HAP-1 (cell line): ENCODE measurements at places on chromosomes 1 and 21.
A peak's percentile ranks its signal among the peaks of the same experiment; 100 is the strongest.

- no peak for DNase-seq
These were observed 9.6 kb downstream of the TRIM11 start for GRCh38 chr1:228396770-228397662.

DNA sequence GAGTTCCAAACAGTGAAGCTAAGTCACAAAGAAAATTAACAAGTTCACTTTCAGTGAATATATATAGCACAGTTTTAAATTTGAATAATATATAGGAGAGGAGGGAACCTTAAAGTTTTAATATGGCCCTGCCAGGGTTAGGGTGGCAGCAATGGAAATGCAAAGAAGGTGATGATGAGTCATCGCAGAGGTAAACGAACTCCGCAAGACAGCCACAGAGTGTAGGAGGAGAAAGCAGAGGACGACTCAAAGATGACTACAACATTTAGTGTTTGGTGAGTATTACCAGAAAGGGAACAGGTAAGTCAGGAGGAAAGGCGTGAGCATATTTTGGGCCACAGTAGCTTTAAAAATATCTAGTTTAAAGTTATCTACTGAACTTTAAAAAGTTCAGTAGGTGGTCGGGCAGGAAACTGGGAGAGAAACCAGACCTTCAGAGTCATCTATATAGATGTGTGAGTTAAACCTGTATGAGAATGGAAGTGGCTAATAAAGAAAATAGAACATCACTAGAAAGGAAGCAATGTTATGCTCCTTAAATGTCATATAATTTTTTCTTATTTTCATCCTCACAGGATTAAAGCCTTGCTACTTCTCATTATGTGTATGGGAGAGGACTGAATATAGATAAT lies 75.7 kb downstream of the UCHL5 start:
- DNase-seq = peak; percentile 19

DNA sequence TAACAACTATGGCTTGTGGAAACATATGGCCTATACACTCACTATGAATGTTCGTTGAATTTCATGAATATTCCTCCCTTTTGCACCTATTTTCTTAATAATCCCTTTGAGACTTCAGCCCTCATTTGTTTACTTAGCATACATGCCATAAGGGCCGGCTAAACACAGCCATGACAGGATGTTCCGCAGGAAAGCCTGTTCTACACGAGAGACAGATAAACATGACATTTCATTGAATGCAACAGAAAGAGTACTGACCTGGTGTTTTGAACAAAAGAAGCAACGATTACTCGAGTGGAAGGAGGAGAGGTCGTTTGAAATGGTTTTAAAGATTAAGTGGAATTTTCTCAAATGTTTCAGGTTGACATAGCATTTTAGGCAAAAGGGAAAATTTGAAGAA lies 459.5 kb upstream of the CXADR start:
- DNase-seq = no peak

DNA sequence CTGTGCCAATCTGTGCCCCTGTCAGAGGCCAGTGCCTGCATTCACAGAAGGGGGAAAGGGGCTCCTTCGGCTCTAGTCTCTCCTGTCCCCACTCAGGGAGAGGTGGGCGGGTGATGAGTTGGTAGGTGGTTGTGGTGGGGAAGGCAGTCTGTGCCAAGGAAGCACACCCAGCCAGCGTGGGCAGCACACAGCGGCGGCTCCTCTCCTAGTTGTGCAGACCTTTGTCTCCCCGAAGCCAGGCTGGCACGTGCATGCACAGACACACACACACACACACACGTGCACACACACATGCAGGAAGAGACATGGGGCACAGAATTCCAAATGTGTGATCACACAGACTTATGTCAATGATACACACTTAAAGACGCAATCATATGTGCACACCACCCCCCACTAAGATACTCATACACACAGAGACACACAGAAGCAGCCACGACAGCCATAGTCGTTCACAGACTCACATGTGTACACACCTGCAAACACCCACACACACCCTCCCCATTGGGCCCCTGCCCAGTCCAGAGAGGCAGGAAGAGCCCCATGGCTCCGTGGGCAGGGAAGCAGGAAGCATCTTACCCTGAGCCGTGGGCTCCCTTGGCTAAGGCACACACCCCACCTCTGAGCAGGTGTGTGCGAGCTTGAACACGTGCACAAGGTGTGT lies 16.4 kb downstream of the RIMS3 start:
- no peak for DNase-seq

- DNase-seq = no peak
These were observed 180.2 kb upstream of the MAP1LC3C start for GRCh38 chr1:242178924-242179708.

GRCh38 chr1:212507369-212507768 lies 74.6 kb downstream of the NENF start:
- no peak for DNase-seq

DNA sequence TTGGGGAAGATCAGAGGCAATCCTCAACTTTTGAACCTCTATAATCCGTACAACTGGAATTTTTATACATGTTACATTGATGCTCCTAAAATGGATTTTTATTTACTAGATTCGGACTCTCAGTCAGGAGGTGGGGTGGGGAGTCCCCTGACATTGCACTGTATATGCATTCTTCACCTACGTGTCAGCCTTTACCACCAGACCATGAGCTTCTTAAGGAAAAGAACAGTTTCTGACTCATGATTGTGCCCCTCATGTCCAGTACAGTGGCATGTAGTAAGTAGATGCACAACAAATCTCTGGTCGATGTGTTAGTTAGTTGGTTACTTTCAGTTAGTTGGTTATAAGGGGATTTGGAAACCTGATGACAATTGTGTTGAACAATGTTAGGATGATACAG lies 15.4 kb downstream of the LPAR3 start:
- DNase-seq = no peak

- no peak for DNase-seq
These were observed 123.2 kb downstream of the DPYD start for GRCh38 chr1:97797403-97798183.

GRCh38 chr1:71521655-71522264 lies 440.9 kb upstream of the ZRANB2 start:
- peak; percentile 28 for DNase-seq

DNA sequence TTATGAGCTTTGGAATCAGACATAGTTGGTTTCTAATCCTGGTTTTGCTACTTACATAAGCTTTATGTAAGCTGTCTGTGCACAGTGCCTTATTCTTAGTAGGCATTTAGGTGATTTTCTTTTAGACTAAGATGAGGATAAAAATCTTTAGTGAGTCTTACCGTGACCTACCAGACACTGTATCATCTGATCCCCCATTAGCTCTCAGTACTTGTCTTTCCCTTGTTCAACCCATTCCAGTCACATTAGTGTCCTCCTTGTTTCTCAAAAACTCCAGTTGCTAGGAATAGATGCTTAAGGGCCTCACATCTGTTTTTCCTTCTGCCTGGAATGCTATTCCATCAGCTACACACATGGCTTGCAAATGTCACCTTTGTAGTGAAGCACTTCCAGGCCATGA lies 18.8 kb downstream of the PPP1R12B start:
- no peak for DNase-seq

DNA sequence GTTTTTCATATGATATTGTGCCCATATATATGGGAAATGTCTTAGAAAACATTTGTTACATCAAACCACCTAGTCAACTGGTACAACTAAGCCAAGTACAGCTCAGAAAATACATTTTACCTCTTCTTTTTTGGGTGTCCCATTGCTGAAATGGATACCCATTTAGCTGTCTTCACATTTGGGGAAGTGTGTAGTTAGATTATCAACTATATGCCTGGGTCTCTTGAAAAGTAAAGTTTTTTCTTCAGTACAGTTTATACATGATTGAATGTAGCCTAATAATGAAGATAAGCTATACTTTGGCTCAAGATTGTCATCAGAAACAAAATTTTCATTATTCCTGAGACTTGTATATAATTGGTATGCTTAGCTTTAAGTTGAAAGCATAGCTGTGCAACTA lies 2.0 kb downstream of the AGO3 start:
- no peak for DNase-seq

DNA sequence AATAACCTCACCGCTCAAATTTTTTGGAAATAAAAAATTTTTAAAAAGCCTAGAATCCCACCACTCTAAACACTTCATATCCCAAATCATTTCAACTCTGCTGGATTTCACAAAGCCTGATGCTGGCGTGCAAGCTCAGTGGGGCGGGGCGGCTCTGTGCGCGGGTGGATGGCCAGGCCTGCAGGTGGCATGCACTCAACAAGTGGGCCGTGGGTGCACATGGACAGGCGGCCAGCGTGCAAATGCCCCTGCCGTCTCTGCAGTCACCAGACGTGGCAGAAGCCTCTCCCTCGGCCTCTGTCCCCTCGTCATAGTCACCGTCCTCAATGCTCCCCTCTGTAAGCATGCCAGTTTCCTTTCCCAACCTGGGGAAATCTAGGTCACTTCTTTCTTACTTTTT lies 6.6 kb upstream of the PDE9A start:
- DNase-seq = no peak

DNA sequence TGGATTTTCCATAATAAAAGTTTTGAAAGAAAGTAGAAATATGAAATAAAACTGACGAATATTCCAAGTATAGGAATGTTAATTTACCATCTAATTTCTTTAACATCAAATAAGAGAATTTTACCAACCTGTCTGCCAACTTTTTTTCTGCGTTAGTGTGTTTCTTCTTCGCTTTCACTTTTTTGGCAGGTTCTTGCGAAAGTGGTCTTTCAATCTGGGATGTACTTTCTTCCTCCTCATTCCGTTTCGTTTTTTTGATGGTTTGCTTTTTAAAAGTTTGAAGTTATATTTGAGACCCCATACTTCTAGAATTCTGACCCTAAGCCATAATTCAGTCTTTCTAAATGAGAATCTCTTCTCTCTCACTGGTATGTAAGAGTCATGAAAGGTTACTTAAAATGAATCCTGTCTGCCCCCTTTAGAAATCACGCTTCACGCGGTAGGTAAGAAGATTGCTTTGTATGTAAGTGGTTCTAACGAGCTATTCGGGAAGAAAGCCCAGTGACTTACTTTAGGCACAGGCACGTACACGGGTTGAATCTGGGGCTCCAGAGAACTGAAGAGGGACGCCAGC lies 580 bp downstream of the RBM34 start:
- DNase-seq = no peak

GRCh38 chr1:30663596-30664091 lies 59.7 kb downstream of the MATN1 start:
- DNase-seq = no peak

GRCh38 chr21:15254111-15254510 lies 189.3 kb upstream of the NRIP1 start:
- DNase-seq = no peak

- peak; percentile 60 for DNase-seq
These were observed 29.2 kb downstream of the ST7L start for GRCh38 chr1:112589766-112590165.
